ENCODE measurements at places on chromosomes 11 and 22.

DNA sequence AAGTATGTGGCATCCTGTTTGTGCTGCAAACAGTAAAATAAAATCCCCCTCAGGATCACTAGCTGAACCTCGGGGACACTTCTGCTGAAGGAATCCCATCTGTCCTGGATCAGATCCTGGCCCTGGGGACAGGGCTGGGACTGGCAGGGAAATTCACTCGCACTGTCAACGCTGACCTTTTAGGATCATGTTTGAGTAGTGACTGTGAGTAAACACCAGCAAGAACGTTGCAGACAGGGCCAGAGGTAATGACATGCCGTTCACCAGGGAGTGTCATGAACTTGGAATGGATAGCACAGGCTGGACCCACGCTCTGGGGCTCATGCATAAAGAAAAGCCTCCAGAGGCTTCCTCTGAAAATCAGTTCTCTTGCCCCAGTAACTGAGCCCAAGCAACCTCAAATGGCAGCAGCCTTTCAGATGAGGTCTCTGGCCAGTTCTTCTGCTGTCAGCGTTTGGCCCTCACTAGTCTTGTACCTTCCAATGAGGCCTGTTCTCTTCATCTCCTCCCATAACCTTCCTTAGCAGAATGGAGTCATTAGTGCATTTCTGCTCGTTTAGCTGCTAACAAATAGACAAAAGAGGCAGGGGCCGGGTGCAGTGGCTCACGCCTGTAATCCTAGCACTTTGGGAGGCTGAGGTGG, 51.0 kb upstream of the BARX2 start:
- DNase-seq = no peak

- DNase-seq = no peak
Measured at GRCh38 chr22:41555325-41555982, 5.4 kb upstream of the CSDC2 start.

- no peak for DNase-seq
Measured at GRCh38 chr11:64852804-64853509, 8.5 kb upstream of the CDC42BPG start.

DNA sequence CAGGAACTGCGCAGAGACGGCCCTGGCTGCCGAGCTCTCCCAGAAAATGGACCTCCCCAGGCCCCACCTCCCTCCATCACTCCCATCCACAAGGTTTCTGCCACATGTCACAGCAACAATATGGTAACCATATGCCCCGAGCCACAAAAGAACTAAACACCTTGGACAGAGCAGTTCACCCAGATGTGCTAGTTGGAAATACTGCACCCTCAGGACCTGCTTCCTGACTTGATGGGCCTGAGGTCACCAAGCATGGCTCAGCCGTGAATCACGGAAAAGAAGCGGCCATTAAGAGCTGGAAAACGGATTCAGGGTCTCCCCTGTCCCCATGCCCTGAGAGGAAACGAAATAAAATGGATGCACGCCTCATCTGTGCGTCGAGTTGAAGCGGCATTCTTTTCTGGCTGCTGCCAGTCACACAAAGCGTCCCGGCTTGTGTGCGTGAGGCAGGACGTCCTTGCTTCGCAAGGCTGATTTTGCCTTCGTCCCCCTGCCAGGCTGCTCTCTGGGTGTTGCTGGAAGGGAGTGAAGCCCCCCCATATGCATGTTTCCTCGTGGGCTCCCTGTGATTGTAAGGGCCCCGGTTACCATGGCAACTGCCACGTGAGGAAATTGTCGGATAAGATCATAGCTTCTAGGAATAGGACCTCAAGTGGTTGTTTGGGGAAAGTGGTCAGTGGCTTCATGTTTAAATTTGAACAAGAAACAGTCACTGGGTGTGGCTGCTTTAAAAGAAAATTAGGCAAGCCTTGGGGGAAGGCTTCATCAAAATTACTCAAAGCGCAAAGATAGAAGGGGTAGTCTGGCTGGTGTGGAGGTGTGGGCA, 51.7 kb downstream of the FLI1 start:
- no peak for DNase-seq

GRCh38 chr11:46976182-46976854, 39.8 kb downstream of the CSTPP1 start:
- DNase-seq = no peak

GRCh38 chr22:42866100-42866499, 9.0 kb upstream of the ARFGAP3 start:
- DNase-seq = no peak

DNA sequence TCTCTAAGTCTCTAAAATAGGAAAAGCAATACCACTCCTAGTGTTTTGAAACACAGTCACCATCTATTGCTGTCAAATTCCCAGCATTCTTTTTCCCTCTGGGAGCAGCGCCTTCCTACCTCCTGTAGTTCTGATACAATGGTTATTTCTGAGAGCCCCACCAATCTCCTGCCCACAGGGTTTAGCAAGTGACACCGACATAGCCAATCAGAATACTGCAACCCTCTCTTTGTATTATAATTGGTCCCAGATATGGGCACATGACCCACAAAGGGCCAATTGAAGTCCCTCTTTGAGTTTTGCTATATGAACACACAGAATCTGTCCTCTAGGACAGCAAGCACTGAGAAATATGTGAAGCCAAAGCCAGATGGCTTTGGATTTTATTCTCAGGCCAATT, 16.9 kb upstream of the ARHGAP42 start:
- no peak for DNase-seq

GRCh38 chr11:32331098-32331497, 104.2 kb downstream of the WT1 start:
- DNase-seq = no peak

- no peak for DNase-seq
Measured at GRCh38 chr11:117281159-117281558, 10.0 kb upstream of the BACE1-AS start.

GRCh38 chr11:130087294-130087926, 17.7 kb downstream of the APLP2 start:
- DNase-seq = no peak

DNA sequence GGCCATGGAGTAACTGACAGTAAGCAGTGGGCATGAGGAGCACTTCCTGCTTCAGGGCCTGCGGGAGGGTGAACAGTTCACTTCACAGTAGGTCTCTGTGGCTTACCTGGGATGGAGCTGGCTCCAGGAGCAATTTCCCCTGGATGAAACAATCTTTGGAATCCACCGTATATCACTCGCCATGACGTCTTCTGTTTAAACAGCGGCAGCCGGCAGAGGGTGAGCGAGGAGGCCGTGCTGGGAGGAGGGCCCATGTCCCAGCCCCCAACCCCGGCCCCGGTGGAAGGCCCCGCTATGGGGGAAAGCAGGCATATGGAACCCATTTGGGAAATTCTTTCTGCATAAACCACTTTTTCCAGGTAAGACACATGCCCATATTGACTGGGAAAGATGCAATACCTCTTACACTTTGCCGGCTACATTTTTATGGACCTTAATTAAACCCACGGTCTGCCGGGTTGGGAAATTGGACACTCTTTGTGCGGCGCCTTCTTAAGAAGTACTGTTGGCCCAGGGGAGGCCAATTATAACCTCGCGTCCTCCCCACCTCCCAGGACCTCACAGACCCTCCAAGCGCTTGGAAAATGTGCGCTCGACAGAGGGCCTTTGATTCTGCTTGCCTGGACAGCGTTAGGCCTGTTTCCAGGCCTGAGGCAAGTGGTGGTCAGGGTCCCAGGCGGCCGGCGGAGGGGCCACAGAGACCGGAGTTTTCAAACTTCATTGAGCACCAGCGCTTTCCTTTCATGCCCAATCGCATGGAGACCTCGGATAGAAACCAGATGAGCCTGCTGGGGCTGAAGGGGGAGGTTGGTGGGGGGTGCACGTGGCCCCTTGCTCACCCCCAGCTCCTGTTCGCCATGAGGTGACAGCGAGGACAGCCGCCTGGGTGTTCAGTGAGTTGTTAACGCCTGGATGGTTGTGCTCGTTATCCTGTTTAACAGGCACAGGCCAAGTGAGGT, 40.4 kb downstream of the SMIM38 start:
- no peak for DNase-seq

DNA sequence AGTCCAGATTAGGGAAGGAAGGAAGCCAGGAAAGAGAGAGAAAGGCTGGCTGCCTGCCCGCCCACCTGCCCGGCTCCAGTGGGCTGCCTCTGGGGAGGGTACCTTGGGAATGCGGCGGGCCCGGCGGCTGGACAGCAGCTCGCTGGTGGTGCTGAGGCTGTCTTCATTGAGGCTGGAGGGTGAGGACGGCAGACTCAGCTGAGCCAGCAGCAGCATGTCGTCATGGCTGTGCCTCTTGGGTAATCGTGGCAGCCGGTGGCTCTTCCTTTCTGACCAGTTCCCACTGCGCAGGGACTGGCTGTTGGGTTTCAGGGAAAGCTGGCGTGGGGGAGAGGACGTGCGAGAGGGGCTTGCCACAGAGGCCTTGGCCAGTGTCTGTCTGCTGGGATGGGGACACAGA, 32.9 kb downstream of the RPL27A start:
- no peak for DNase-seq

DNA sequence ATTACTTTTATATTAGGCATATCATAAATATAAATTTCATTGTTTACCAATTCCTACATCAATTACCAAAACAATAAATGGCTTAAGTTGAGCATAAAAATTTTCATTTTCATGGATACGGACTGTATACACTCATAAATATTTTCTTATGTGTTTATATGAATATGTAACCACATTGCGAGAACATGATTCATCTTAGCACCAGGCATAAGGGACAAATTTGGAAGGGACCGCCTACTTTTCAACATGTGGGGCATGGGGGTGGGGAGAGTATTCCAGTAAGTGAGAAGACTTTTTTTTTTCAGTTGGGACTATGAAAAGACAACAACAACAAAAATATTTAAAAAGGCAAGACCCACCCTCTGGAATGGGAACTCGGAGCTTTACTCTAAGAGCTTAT, 296.1 kb downstream of the RAB38 start:
- no peak for DNase-seq

- DNase-seq = no peak
Measured at GRCh38 chr11:69791276-69792180, 16.4 kb upstream of the FGF4 start.

GRCh38 chr11:11982975-11983374, 25.5 kb downstream of the DKK3 start:
- DNase-seq = no peak

- no peak for DNase-seq
Measured at GRCh38 chr11:116694815-116695590, 77.8 kb downstream of the BUD13 start.

- DNase-seq = no peak
Measured at GRCh38 chr22:40196628-40197360, 19.1 kb downstream of the TNRC6B start.

DNA sequence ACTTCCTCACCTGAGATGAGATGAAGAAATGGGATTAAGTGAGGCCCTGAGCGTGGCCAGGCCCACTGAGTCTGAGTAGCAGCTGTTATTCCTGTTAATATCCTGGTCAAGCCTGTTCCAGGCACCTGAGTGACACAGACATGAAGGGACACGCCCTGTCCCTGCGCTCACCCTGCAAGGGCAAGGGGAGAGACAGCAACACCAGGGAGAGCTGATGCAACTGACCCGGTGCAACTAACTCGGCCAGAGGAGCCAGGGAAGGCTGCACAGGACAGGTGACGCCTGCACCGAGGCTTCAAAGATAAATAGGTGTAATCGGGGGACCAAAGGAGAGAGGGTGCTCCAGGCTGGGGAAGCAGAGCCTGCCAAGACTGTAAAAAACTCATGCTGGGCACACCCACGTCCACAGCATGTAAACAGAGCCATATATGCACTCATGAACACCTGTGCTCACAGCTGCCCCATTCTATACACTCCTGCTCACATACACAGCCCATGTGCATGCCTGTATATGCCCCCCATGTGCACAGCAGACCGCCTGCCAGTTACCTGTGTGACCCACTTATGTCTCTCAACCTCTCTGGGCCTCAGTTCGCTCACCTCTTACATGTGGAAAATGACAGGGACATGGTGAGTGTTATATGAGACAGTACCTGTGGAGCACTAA, 22.8 kb upstream of the GCAT start:
- DNase-seq = no peak

DNA sequence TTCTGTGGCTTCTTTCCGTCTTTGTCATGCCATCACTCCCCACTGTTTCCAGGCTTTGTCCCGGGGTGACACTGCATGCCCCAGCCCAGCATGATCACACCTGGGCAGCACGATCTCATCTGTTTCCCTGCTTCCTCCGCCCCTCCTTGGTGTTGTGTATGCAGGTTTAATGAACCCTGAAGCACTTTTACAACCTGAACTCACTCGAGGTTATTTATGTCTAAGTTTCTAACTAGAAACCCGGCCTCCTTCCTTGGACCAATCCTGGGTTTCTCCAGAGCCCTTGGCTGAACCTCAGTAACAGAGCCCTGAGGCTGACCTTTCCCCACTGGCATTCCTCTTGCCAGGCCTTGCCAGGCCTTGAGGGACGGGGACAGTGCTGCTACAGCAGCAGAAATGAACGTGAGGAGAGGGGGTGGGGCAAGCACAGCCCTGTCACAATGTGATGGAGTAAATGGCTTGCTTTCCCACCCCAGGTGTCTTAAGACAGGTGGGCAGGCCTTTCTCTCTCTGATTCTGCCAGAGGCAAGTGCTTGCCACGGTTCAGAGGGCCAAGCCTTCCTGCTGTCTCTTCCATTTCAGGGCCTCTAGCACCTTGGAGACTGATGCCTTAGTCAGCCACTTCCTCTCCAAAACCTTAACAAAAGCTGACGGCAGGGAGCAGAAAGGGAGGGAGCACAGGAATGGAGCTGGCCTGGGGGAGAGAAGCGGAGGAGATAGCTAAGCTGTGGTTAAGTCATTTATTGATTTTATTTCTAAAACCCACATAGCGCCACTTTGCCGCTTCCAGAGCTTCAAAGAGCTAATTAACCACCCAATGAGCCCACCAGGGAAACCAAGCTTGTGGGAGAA, 3.1 kb upstream of the PYGM start:
- no peak for DNase-seq
